ENCODE measurements at places on chromosomes 1 and 21. TPM values are rescaled to one million over a fixed set of nuclear protein-coding genes. Genes with fewer than 3 reads are reported as not detected.

Gene RAB29
- 15.1 TPM for total RNA-seq

Gene TMEM61
- not detected for total RNA-seq

DNA sequence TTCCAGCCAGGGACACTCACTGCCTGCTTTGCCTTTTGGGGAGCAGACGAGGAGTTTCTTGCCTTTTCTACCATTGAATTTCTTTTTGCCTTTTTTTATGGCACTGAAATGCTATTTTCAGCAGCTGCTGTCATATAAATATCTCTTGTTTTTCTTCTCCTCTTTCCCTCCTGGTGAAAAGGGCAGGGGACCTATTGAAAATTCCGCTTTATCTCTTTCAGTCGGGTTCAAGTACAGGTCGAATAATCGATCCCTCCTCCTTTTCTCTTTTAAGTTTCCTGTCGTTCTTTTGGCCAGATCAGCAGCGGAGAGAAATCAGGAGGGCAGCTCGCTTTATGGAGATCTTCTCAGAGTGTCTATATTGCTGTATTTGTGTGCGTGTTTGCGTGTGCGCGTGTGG, 67.4 kb upstream of the CASZ1 start:
- DNase-seq, result no peak

GRCh38 chr1:70459496-70460225, 48.6 kb downstream of the CTH start:
- peak; percentile 88 for DNase-seq

DNA sequence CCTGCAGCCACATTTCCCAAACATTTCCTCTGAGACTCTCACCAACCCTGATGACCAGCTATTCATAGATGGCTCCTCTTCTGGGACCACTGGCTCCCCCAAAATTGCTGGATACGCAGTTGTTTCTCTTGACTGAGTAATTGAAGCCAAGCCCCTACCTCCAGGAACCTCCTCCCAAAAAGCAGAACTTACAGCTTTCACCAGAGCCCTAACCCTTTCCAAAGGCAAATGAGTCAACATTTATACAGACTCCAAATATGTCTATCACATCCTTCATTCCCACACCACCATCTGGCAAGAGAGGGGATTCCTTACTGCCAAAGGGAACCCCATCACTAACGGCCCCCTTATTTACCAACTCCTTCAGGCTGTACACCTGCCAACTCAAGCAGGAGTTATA, 20.3 kb upstream of the CA6 start:
- no peak for DNase-seq

Measured in RPMI7951 (cell line).